ENCODE measurements at places on chromosomes 13 and 19.
A peak's percentile ranks its signal among the peaks of the same experiment; 100 is the strongest.

DNA sequence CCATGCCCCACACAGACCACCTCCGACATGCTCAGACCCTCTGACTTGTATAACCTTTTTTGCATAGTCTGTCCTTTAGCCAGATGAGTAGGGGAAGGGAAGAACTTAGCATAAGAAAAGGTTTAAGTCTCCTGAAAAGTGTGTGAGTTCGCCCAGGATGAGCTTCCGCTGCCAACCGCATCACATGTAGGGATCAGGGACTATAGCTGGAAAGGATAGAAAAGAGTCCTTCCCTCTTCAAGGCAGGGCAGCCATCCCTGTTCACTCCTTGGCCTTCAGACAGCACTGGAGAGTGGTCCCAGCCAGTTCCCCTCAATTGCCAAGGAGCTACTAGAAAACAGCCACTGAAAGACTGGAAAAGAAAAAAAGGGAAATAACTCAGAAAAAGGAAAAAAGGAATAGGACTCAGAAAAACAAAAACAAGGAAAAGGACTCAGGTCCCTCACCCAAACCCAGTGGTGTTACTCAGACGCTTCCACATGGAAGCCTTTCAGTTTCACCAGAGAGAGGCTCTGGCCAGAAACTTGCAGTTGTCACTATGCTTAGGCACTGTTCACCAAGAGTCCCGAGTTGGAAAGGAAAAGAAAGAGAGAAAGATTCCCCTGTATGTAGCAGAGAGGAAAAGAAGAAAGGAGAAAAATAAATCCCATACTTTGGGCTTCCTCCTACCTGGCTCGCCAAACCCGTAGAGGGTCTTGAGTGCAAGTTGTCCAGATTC, 5.6 kb upstream of the TM9SF2 start:
- no peak for DNase-seq

GRCh38 chr19:8397271-8397670, 7.1 kb downstream of the RAB11B start:
- DNase-seq: no peak

- no peak for DNase-seq
Measured at GRCh38 chr13:79417741-79418140, 11.7 kb upstream of the RBM26 start.

DNA sequence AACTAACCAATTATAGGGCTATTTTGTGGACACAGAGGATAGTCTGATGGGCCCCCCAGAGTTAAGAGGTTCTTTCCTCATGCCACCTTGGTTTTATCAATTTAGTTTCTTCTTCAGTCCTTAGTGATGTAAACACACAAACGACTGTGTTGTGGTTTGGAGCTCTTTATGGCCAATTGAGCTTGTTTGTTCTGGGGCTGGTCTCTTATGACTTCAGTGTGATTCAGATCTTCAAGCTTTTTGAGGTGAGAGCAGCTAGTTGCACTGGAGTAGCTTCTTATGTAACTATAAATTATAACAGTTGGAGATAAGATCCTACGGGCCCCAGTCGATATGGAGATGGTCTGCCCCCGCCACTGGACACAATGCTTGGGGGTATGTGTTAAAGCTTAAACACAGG, 22.0 kb upstream of the GJB6 start:
- no peak for DNase-seq

DNA sequence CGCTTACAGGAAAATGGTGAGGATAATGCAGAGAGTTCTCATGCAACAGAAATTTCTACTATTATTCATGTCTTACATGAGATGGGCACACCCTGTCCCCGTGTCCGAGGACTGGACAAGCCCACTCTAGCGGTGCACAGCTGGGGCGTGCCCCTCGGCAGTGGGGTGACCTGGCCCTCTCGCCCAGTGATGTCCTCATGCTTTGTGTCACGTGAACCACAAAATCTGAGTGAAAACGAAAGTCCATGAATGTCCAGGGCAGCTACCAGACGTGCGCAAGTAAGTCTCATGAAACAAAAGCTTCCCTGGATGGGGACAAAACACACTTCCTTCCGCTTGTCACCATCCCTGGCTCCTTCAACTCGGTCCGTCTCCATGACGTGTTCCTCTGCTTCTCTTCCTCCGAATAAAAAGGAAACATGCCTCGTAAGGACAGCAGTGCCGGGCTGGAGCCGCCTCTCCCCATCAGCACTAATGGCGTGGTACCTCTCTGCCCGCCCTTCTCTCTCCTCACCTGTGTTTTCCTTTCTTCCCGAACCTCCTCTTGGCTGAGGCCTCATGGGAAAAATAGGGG, 45.6 kb downstream of the ANKRD10 start:
- DNase-seq: no peak

DNA sequence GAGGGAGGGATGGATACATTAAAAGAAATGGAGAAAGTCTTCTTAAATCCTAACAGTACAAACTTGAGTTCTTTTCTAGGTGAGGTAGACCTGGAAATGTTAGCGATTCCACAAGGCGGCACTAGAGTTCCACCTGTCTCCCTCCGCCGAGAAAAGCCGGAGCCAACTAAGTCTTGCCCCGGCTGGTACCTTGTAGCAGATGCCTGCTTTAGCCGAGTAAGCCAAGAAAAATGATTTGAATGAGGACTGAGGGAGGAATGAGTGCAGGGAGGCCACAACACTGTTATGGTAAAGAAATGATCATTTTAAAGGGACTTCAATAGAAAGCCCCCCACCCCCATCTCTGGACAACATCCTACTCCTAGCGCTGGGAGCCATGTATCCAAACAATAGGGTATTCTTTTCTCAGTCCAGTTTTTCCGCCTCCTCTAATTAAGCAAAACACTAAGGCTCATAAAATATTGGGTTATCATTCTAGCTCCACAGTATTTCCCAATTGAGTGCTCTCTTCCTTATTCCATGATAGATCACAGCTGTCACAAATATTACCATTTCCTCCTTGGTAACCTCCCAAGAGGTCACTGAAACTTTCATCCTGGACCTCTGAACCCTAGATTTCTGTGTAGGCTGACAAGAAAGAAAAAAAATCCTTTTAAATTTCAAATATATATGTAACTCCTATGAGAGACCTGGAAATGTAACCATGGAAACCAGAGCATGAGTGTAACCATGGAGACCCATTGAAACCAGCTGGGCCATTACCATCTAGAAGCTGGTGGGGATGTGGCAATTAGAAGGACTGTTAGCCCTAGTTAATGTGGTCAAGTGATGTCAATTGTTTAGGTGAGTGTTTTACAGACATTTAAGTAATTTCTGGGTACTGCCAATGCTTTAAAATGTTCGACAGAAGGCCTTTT, 58.3 kb downstream of the GPALPP1 start:
- DNase-seq: peak; percentile 68

- DNase-seq: peak; percentile 59
Measured at GRCh38 chr19:50922317-50922853, 11.2 kb upstream of the KLK4 start.

DNA sequence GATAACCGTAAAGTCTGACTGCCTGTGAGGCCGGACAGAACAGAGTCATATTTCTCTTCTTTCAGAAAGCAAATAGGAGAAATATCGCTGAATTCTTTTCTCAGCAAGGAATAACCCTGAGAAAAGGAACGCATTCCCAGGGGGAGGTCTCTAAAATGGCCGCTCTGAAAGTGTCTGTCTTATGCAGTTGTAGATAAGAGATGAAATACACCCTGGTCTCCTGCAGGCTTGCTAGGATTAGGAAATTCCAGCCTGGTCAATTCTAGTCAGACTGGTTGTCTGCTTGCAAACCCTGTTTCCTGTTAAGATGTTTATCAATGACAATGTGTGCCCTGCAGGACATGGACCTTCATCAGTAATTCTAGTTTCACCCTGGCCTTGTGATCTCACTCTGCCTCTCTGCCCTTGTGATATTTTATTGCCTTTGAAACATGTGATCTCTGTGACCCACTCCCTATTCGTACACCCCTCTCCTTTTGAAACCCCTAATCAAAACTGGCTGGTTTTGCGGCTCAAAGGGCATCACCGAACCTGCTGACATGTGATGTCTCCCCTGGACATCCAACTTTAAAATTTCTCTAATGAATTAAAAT, 934.8 kb upstream of the SPRY2 start:
- no peak for DNase-seq

DNA sequence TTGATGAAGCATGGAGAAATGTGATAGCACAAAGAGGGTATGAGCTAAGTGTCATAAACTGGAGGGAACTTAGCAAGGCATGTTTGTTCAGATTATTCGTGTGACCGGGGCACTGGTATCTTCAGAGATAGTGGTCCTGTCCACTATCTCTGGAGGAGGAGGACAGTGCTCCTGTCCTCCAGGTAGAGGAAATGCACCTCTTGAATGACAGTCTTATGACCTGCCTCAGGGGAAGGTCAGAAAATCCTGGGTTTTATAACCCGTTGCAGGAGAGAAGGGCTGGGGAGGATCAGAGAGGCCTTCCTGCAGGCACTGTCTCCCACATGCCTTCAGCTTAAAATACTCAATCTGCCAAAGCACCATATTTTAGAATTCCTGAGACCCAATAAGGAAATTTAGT, 213.5 kb upstream of the UBL3 start:
- no peak for DNase-seq

DNA sequence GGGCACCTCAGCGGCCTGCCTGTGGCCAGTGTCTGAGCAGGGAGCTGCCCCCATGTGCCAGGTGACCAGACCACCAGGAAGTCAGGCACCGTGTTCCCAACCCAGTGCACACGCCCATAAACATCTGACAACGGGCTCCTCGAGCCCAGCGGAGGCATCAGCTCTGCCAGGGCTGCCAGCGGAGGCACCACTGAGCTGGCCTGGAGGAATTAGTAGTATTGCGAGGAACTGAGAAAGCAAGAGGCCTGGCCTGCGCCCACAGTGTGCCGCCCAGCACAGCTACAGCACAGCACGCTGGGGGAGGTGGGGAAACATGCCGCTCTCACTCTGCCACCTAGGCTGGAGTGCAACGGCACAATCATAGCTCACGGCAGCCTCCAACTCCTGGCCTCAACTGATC, 44.6 kb downstream of the ANKRD27 start:
- no peak for DNase-seq

GRCh38 chr19:7739211-7739755, 7.4 kb upstream of the CLEC4G start:
- no peak for DNase-seq

DNA sequence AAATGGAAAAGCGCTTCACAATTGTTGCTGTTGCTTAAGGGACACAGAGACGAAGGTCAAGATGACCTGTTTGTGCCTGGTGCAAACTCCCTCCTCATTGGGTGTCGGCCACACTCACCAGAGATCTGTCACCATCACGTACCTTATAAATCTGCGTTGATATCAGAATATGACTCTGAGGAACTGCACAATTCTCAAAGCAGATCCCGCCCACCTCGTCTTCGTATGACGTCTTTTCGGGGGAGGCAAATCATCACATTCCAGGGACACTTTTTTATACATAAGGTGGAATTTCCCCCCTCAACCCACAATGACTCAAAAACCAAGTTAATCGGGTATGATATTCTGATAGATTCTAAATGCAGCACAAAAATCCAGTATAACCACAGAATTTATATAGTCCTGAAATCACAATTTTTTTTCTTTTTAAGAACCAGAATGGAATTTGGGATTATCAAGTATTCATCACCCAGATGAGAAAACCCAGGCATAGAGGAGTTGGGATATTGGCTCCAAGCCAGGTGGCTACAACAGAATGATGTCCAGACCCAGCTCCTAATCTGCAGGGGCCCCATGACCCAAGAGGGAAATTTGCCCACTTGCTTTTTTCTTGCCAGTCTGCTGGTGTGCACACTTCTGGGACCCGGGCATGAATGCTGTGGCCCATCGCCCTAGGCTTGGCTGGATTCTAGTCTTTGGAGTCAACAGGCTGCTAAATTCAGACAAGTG, 50.6 kb upstream of the MTIF3 start:
- no peak for DNase-seq

DNA sequence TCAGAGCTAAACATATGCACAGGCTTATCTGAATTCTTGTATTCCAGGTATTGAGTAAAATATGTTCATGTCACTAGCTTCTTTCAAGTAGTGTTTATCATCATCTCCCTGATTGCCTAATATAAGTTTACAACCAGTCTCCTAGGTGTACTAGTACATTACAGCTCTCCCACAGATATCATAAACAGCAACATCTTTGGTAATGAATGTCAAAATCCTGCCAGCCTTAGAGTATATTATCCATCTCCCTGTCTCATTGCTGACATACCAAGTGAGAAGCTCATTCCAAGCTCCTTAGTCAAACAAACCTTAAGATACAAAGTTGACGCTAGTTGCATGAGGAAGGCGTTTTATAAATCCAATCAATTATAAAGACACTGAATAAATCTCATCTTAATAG, 689.1 kb upstream of the GPC6 start:
- no peak for DNase-seq

- DNase-seq: no peak
Measured at GRCh38 chr13:106314417-106314816, 221.0 kb downstream of the EFNB2 start.

GRCh38 chr13:34162544-34162933, 344.6 kb downstream of the RFC3 start:
- no peak for DNase-seq

GRCh38 chr13:112995395-112996191, 26.6 kb downstream of the MCF2L start:
- no peak for DNase-seq

- DNase-seq: peak; percentile 36
Measured at GRCh38 chr19:15378534-15379082, 979 bp downstream of the AKAP8 start.

GRCh38 chr19:1189419-1189818, 15.4 kb upstream of the SBNO2 start:
- no peak for DNase-seq

- DNase-seq: no peak
Measured at GRCh38 chr13:43785650-43786471, 911 bp downstream of the ENOX1 start.

GRCh38 chr19:45473682-45474605, 6.1 kb downstream of the FOSB start:
- no peak for DNase-seq

GRCh38 chr13:40206241-40207000, 460.0 kb downstream of the FOXO1 start:
- DNase-seq: no peak

DNA sequence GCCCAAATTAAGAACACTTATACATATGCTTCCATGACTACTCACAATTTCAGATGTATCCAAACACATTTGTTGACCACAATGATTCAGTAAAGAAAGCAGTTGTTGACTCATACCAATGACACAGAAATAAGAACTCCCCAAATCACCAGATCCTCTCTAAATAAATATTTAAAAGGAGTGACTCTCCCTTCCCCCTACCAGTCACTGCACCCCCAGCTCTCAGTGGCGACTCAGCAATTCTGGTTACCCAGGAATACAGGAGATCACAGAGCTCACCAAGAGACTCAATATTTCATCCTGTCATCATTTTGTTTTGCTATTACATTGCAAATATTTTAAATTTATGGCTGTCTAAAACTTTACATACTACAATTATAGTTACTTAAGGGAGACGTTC, 131.5 kb downstream of the RGCC start:
- DNase-seq: peak; percentile 98

GRCh38 chr19:39413911-39414608, 1.6 kb downstream of the PLEKHG2 start:
- DNase-seq: no peak

DNA sequence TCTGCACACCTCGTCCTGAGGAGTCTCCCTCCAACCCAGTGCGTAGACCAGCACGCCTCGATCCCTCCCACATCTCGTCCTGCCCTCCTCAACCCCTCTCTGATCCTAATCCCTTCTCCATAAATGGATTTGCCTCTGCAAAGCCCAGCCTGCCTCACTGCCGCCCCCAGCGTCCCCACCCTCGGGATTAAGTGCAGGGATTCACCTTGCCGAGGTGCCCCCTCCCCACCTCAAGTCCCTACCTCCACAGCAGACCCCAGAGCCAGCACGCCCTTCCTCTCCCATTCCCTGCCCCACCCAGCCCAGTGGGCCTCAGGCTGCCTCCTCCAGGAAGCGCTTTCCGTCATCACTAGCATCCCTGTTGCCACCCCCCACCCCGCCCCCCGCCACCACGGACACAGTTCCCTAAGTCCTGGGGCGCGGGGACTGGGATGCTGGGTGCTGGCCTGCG, 4.0 kb downstream of the KLF16 start:
- no peak for DNase-seq

All from bone marrow (tissue), 2 donors.